ENCODE measurements at places on chromosomes 2 and 18. TPM values are rescaled to one million over a fixed set of nuclear protein-coding genes. Genes with fewer than 3 reads are reported as not detected.

GRCh38 chr2:145314119-145314633 is 794.3 kb upstream of the ZEB2 start:
- no peak for DNase-seq

DNA sequence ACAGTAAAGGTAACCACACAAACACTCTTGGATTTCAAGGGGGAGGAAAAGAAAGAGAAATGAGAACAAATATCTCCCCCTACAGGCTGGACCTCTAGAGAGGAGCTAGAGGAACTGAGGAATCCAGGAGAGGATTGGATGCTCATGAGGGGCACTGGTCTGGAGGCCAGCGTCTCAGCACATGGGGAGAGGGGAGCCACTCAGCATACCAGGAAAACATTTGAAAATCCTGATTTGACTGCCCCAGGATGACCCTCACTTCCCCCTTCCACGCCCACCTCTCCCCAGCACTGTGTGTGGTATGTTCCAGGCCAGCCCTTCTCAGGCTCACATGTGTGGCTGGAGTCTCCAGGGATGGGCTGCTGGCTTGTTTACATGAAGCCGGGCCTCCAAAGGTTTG is 396.8 kb upstream of the ID2 start:
- DNase-seq, result no peak

DNA sequence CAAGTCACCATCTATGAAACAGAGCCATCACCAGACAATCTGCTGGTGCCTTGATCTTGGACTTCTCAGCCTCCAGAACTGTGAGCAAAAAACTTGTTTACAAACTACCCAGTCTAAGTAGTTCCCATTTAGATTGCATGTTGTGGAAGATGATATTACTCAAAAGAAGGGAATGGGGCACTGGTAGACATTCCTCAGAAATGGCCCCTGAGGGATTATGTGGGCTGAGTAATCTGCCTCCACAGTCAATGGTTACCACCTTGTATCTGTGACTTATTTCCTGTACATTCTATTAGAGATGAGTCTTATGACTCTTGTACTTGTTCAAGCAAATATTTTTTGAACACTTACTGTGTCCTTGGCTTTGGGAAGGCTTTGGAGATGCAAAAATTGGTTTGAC is 160.4 kb downstream of the NUP35 start:
- DNase-seq, result peak; percentile 34

DNA sequence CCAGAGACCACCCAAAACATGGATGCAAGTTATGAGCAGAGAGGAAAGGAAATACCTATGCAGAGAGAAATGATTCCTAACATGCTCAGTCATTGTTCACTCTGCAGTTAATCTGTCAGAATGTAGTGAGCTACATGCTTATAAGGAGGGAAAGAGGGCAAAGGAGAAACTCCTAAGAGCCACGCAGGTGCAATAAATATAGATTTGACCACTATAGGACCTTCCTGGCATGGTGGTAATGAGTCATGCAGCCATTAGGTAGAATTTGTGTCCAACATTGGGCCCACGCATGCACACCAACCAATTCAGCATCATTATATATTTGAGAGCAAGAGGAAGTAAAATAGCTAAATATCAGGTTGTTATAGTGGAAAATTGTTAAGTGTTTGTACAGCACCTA is 699.9 kb downstream of the DSC3 start:
- DNase-seq, result no peak

DNA sequence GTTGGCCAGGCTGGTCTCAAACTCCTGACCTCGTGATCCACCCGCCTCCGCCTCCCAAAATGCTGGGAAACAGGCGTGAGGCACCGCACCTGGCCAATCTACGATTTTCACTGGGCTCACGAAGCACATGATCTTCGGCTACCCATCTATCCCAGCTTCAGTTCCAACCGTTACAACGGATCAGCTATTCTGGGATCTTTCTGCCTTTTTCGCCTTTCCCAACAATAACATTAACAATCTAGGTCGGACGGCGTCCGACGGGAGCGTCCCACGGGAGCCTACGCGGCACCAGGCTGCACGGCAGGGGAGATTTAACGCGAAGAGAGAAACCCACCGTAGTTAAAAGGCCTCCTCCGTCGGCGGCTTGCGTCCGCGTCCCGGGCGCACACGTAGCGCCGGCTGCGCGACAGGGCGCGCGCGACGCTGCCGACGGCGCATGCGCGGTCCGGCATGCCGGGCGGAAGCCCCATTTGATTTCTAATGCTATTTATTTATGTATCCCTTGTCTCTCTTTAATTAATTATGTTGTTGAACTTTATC is at the start of gene MSL3B:
Gene MSL3B (minus strand): TSS at position 394 of the 540 bp plus-strand sequence.
- peak; percentile 42 for DNase-seq

DNA sequence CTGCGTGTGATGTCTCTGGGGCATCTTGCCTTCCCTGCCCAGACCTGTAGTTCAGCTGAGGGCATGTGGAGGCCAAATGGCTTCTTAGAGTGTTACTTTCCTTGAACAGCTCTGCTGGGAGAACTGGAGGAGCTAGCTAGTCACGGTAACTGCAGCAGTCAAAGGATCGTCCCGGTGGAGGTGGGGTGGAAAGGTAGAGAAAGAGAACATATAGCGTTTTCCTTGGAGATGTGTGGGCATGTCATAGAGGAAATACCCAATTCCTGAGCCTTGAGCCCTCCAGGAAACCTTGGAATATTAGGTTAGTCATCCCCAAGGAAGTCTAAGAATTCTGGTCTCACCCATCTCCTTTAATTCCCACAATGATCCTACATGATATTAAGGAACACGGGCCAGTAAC is 33.5 kb upstream of the IL37 start:
- DNase-seq, result peak; percentile 41

GRCh38 chr2:65228263-65228750 is 676 bp downstream of the ACTR2 start:
- DNase-seq, result peak; percentile 39

DNA sequence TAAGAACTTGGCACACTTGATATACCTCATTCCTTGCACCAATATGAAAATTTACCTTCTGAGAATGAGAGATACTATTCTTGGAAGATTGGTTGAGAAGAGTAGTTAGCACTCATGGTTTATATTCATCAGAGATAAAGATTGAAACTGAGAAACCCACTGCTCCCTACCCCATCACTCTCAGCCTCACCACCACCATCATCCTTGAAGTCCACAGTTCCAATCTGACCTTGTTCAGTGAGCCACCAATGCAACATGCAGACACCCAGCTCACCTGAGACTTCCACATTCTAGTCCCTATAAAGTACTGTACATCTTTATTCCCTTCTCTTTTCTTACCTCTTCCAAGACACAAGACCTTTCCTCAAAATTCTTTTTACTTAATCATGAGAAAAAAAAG is 869.0 kb downstream of the TRIB2 start:
- DNase-seq, result no peak

DNA sequence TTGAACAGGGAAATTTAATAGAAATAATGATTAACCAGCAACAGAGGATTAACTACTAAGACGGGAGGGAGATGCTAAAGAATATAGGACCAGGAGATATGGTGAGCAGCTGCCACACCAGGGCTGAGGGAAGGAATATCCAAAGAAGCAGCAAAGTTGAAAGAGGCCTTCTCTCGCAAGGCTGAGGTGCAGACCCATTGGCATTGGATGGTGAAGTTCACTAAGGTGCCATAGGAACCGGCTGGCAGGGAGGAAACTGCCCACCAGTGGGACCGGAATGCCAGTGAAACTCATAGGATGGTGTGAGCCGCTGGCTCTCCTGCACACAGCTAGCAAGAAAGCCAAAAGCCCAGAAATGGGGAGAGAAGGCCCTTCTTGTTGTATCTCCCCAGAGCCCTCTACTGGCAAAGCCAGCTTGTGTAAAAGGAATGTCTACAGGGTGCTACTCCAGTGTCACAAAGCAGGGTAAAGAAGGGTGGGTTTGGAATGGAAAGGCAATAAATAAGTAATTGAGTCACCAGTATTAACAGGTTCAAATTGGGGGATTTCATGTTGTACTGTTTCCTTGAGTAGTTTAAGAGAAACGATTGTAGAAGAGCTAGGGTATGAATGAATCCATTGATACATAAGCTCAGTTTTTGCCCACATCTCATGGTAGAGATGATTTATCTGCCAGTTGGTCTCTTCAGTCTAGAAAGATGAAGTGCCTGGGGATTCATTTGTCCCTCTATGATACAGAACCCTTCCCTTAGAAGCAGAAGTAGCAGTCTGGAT is 36.0 kb downstream of the FARP2 start:
- DNase-seq, result peak; percentile 20

GRCh38 chr18:45110577-45111501 is 430.2 kb downstream of the SETBP1 start:
- no peak for DNase-seq

DNA sequence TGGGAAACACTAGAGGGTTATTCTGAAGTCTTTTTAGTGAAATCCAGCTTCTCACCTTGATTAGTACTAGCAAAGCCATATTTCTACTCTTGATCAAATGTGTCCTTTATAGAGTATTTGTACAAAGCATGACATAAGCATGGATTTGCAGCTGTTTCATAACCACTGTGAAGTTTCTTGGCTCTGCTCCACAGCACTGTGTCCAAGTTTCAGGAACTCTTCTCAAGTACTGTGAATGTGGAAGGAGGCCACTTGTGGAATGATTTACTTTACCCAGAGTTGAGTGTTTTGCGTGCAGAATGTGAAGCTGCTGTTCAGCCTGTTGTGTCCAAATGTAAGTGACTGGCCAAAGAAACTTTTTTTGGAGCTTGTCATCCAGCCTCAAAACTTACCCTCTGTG is 16.2 kb upstream of the MAPRE2 start:
- DNase-seq, result peak; percentile 89

GRCh38 chr2:190425221-190425866 is 17.2 kb downstream of the MFSD6 start:
- no peak for DNase-seq

DNA sequence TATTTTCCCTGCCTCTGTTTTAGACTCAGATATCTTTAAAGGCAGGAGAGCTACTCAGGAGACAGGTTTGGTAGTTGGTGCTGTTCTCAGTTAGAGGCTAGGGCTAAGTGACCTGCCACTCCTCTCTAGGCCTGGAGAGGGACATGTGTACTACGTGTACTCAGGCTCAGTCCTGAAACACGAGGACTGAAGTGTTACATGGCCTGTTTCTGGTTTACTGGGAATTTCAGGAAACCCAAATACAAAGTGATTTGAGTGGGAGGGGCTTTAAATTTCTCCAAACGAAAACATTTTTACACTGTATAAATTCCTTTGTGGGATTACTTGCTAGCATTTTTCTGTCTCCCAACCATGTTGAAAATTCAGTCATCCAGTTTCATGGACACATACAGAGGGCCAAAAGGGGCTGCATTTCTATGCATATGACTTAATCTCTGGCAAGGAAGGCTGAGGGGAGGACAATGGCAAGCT is 343.3 kb downstream of the CYP26B1 start:
- no peak for DNase-seq

- DNase-seq, result peak; percentile 58
These were observed 84.5 kb upstream of the MAPRE2 start for GRCh38 chr18:34956663-34957062.

- peak; percentile 80 for DNase-seq
These were observed 46.9 kb upstream of the CNOT11 start for GRCh38 chr2:101205521-101206479.

DNA sequence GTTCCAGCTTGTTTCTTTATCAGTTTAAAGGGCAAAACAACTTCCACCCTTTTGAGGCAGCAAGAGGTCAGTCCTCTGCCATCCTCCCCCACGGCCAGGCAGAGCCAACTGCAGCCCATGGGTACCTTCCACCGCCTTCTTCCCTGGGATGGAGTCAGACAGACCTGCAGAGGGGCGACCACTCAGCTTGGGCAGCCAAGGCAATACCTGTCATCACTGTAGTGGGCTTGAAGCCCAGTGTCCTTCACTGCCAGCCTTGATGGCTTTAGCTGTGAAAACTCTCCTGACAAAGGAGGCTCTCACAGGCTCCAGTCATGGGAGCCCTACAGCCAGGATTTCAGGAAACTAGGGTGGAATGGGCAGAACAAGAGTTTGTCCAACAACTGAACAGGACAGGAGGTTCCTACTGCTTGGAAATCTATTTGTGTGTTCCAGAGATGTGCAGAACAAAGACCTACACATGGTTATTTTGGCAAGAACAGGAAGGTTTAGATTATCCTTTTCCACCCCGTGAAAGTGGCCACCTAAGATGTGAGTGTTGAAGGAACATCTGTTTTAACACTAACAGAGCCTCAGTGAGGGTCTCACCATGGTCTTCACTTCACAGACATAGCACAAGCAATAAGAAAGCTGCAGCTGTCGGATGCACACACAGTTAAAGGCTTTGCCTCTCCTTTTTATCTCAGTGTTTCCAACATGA is 93.9 kb upstream of the RMDN2 start:
- no peak for DNase-seq

DNA sequence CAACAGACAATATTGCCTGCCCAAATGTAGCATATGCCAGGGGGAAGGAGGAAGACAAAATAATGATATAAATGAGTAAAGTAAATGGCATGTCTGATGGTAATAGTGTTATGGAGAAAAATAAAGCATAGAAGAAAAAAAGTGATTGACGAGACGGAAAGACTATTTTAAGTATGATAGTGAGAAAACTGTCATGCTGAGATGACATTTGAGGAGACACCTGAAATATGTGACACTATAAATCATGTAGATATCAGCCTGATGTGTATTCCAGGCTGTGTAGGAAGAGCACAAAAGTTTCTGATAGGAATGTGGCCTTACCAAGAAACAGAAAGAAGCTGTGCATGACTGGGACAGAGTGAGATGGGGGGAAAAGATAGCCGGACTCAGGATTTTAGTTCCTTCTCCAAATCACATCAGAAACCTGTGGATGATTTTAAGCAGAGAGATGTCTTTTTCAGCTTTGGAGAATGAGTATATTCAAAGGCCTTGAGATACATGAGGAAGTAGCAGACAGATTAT is 387.3 kb upstream of the SYT4 start:
- DNase-seq, result no peak

GRCh38 chr2:3208179-3208578 is 169.4 kb downstream of the EIPR1 start:
- DNase-seq, result no peak

DNA sequence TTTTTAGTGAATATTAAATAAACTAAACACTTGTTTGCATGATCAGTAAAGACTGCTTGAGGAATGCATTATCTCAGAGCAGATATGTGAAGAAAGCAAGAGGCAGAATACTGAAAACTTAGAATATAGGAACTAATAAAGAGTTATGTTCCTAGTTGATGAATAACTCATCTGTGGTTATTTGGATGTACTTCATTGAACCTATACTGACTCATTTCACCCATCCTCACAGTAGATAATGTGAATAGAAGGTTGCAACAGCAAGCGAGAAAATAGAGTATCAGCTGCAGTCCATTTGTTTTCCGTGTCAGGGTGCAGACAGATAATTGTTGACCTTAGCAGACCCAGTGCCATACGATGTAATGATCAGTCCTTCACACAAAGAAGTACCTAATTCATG is 945.7 kb upstream of the LRRTM1 start:
- no peak for DNase-seq

- peak; percentile 69 for DNase-seq
These were observed 61.4 kb downstream of the SOS1 start for GRCh38 chr2:39059366-39059952.

- DNase-seq, result no peak
These were observed 106.7 kb downstream of the GBX2 start for GRCh38 chr2:236061497-236061896.

RNF149 gene
- 26.4 TPM for total RNA-seq

HAAO gene
- total RNA-seq, result not detected

SH2D6 gene
- 0.36 TPM for total RNA-seq

SLC9A2 gene
- not detected for total RNA-seq

NFU1 gene
- 40.0 TPM for total RNA-seq

DSC2 gene
- total RNA-seq, result not detected

PFN4 gene
- 0.28 TPM for total RNA-seq

IFIH1 gene
- 1.4 TPM for total RNA-seq

RHBDD1 gene
- total RNA-seq, result 14.0 TPM

MAPRE2 gene
- total RNA-seq, result 24.2 TPM

ST8SIA3 gene
- not detected for total RNA-seq

GRHL1 gene
- 0.56 TPM for total RNA-seq

CAB39 gene
- total RNA-seq, result 71.7 TPM

CNGA3 gene
- not detected for total RNA-seq

Measured in IMR-90 (cell line).